ENCODE measurements at places on chromosomes 16 and 17.

DNA sequence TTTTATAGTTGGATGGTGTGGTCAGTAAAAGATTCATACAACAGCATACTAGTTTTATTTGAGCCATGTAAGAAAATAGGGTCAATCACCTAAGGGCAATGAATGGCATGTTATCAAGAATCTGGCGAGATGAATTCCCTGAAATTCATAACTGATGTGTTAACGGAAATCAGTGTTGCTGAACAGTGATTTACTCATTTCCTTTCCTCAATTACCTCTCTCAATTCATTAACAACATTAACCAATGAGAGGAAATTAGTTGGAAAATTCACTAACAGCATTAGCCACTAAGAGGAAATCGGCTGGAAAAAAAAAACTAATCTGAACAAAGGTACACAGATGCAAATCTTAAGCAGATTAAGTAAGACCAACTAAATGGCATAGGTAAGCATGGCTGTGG, 6.3 kb downstream of the CMTR2 start:
- no peak for DNase-seq

DNA sequence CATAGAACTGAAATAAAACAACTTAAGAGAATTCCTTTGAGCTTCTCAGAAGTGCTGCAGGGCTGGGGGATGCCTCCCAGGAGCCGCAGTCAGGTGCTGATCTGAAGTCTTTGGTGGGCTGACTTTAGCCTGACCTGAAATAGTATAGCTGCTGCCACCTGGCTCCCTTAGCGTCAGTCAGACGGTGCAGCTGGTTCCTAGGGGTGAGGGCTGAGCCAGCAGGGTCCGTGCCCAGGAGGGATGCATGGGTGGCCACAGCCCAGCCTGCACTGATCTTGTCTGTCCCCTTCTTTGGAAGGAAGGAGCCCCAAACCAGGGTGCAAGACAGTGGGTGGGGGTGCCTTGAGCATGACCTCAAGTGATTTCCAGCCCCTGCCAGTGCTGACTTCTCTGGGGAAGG, 11.5 kb downstream of the MAPT start:
- no peak for DNase-seq

DNA sequence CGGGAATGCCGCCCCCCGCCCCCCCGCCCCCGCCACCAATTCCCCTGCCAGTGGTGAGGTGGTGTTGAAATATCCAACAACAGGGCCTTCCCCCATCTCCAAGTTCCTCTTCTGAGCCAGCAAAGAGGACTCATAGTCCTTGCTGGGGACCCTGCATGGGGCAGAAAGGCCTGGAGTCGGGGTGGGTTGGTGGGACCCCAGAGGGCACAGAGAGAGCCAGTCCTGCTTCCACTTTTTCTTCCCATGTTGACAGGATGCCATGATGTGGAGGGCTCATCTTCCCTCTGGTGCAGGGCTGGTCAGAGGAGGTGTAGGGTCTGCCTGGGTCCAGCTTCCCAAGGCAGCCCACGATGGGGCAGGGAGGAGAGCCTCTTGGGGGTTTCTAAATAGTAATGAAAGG, 49.0 kb upstream of the PIK3R6 start:
- DNase-seq = no peak

- no peak for DNase-seq
These were observed 112.2 kb downstream of the CMIP start for GRCh38 chr16:81556715-81557284.

- peak; percentile 20 for DNase-seq
These were observed 77.3 kb downstream of the RPTOR start for GRCh38 chr17:80621997-80622357.

DNA sequence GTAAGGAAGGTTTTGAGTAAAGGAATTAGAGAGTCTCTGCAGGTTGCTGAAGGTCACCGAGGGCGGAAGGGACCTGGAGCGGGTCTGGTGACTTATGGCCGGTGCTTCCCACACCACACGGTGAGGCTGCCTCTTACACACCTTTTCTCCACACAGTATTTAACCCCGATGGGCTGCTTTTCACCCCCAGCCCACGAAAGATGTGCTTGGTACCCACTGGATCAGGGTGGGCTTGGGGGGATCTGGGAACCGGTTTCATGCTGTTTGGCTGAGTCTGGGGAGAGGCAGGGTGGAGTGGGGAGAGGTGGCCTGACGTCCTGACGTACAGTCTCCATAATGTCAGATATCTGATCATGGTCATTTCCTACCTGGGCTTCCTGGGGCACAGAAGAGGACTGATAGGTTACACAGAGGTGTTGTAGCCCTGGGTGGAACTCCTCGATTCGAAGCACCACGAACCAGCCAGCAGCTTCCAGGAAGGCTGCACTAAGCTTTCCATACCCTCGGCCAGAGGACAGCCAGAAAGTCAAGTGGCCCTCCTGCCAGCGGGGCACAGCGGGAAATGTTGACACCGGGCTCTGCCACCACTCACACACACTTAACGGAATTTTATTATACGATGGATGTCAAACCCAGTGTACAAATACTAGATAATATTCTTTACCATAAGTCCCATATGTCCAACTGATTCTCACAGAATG, 34.0 kb downstream of the OR1D5 start:
- DNase-seq = no peak

DNA sequence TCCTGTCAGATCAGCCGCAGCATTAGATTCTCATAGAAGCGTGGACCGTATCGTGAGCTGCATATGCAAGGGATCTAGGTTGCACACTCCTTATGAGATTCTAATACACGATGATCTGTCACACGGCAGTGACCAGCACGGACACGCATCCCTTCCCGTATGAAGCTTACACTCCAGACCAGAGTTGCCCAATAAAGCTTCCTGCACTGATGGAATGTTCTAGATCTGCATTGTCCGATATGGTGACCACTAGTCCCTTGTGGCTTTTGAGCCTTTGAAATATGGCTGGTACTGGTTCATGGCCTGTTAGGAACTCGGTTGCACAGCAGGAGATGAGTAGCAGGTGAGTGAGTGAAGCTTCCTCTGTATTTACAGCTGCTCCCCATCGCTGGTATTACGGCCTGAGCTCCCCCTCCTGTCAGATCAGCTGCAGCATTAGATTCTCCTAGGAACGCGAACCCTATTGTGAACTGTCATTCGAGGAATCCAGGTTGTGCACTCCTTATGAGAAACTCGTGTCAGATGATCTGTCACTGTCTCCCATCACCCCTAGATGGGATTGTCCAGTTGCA, 49.8 kb upstream of the ZCCHC14 start:
- no peak for DNase-seq

- no peak for DNase-seq
These were observed 5.1 kb downstream of the ZNF423 start for GRCh38 chr16:49850558-49851467.

DNA sequence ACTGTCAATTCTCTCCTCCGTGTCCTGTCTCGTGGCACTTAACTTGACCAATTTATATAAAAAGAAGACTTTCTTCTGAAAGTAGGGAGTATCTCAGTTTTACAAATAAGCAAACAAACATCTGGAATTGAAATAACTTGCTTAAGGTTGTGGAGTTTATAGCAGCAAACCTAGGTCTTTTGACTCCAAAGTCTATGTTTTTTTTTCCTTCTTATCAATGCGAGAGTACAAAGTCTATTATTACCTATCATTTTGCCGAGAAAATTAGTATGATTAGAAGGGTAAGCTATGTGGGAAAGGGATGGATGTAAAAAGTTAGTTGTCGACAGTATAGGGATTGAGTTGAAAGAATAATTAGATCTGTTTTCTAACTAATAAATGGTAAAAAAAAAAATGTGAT, 50.4 kb downstream of the PPM1E start:
- no peak for DNase-seq

DNA sequence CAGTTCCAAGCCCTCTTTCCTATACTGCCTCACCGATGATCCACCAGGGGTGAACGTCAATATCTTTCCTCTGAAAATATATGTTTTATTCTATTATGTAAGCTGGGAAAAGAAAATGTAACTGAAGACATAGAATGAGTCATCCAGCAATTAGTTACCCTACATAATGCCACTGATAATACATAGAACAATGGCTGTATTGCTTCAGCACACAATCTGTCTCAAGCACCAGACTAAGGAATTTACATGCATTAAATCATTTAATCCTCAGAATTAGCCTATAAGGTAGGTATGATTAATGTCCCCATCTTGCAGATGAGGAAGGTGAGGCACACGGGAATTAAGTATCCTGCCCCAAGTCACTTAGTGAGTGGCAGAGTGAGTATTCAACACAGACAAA, 472.8 kb downstream of the TOX3 start:
- DNase-seq = no peak

- no peak for DNase-seq
These were observed 7.3 kb upstream of the RAB40B start for GRCh38 chr17:82705756-82706155.

DNA sequence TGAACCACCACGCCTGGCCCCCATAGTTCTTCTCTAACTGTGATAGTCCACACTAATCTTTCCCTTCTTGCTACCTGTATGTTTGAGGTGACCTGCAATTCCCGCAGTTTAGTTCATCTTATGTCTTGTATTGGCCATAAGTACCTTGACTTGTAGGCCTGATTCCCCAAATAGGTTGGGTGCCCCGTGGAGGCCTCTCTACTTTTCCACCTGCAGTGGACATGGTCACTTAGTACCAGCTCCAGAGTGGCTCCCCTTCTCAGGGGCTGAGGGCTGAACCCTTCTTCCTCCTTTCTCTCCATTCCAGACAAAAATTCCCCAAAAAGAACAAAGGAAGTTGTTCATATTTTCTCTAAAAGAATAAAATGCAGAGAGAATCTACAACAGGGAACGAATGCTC, 33.5 kb upstream of the CES5A start:
- no peak for DNase-seq

- DNase-seq = no peak
These were observed 2.3 kb downstream of the CEP20 start for GRCh38 chr16:15886078-15886477.
